Chondrocyte (in vitro differentiated cells): ENCODE measurements at places on chromosomes 7 and 10. TPM values are rescaled to one million over a fixed set of nuclear protein-coding genes. Genes with fewer than 3 reads are reported as not detected.

DNA sequence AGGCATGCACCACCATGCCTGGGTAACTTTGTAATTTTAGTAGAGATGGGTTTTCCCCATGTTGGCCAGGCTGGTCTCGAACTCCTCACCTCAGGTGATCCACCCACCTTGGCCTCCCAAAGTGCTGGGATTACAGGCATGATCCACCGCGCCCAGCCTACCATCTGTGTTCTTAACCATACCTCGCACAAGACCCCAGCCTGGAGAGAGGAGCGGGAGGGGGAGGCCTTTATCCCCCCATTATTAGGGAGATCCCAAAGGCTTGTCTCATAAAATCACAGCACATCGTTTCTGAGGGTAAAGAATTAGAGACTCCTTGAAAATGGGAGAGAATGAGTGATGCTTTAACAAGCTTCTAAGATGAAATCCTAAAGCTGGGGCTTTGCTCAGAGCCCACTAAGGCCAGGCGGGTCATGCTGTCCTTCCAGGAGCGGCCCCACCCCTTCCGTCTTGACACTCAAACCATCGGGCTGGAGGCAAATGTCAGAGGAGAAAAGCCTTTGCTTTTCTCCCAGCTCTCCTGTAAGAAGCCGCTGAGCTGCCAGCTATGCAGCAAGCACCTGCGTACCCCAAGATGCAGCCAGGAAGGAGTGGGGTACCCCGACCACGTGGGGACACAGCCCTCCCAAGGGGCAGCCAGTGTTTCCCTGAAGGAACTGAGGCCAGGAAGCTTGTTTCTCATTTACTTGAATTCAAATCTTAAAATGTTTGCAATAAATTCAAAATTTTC lies 339.7 kb downstream of the PTPRN2 start:
- H3K27ac ChIP-seq, result no peak overlapping the region
- H3K4me3 ChIP-seq, result no peak overlapping the region
- no peaks in the 10 kb centered on the region for H3K4me1 ChIP-seq
- H3K27me3 ChIP-seq, result no peaks in the 10 kb centered on the region
- H3K36me3 ChIP-seq, result no peaks in the 10 kb centered on the region

GRCh38 chr7:86953653-86954336 lies 105.7 kb downstream of the ELAPOR2 start:
- H3K27me3 ChIP-seq, result no peaks in the 10 kb centered on the region
- H3K4me1 ChIP-seq, result peaks cover 11% of the 10 kb centered on the region
- H3K36me3 ChIP-seq, result no peaks in the 10 kb centered on the region
- H3K4me3 ChIP-seq, result no peak overlapping the region
- H3K27ac ChIP-seq, result no peak overlapping the region

DNA sequence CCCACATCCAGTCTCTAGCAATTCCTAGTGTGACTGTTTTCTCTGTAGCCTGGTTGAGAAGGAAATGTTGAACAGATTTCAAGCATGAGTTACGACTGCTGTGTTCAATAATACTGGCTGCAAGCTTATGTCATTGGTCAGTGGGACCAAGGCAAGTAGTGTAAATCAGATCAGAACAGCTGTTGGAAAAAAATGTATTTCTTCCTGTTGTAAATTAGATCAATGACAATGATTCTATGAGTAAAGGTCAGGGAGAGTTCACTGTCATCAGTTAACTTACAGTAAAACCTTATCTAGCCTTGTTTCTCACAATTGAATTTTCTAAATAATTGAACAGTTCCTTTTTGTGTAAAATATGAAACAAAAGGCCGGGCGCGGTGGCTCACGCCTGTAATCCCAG lies 6.7 kb downstream of the OTUD1 start:
- H3K27ac ChIP-seq, result no peak overlapping the region
- DNase-seq, result no peak
- no peak overlapping the region for H3K4me3 ChIP-seq
- H3K27me3 ChIP-seq, result no peaks in the 10 kb centered on the region
- H3K36me3 ChIP-seq, result no peaks in the 10 kb centered on the region

GRCh38 chr7:114109304-114109703 lies 190.5 kb upstream of the PPP1R3A start:
- H3K36me3 ChIP-seq, result no peaks in the 10 kb centered on the region
- peaks cover 42% of the 10 kb centered on the region for H3K4me1 ChIP-seq
- no peaks in the 10 kb centered on the region for H3K27me3 ChIP-seq
- H3K4me3 ChIP-seq, result no peak overlapping the region
- no peak for DNase-seq

The LRRD1 gene
- total RNA-seq, result 0.22 to 0.41 TPM in 2 of 3 replicates, not detected in the other

GRCh38 chr7:18530224-18531179 lies 35.0 kb downstream of the HDAC9 start:
- no peak for DNase-seq
- H3K4me1 ChIP-seq, result peaks cover 12% of the 10 kb centered on the region
- no peak overlapping the region for H3K4me3 ChIP-seq
- no peak overlapping the region for H3K27ac ChIP-seq
- H3K36me3 ChIP-seq, result no peaks in the 10 kb centered on the region
- H3K27me3 ChIP-seq, result no peaks in the 10 kb centered on the region

- no peaks in the 10 kb centered on the region for H3K27me3 ChIP-seq
- peak overlapping the region; percentile 99 for H3K27ac ChIP-seq
- peak overlapping the region; percentile 94 for H3K4me3 ChIP-seq
- DNase-seq, result no peak
Measured at GRCh38 chr7:100865938-100866728, 1.1 kb upstream of the TRIP6 start.

GRCh38 chr7:112892263-112892662 lies 102.1 kb upstream of the TMEM168 start:
- no peak for DNase-seq
- peaks cover 15% of the 10 kb centered on the region for H3K36me3 ChIP-seq
- no peaks in the 10 kb centered on the region for H3K27me3 ChIP-seq
- peaks cover 21% of the 10 kb centered on the region for H3K4me1 ChIP-seq
- H3K4me3 ChIP-seq, result no peak overlapping the region

GRCh38 chr7:151889406-151890354 lies 12.8 kb upstream of the PRKAG2 start:
- peaks cover 2% of the 10 kb centered on the region for H3K4me1 ChIP-seq
- H3K27ac ChIP-seq, result no peak overlapping the region
- H3K36me3 ChIP-seq, result peaks cover 3% of the 10 kb centered on the region
- DNase-seq, result no peak
- no peak overlapping the region for H3K4me3 ChIP-seq
- peaks cover 78% of the 10 kb centered on the region for H3K27me3 ChIP-seq

The KAZALD1 gene
- total RNA-seq, result 18.9 to 43.4 TPM (median 19.8 TPM) in 3 replicates

The PON1 gene
- not detected in 3 replicates for total RNA-seq

The FKBP6 gene
- not detected in 3 replicates for total RNA-seq

GRCh38 chr10:67433276-67433675 lies 262.7 kb downstream of the CTNNA3 start:
- H3K27me3 ChIP-seq, result peaks cover 2% of the 10 kb centered on the region
- no peak overlapping the region for H3K4me3 ChIP-seq
- H3K36me3 ChIP-seq, result peaks cover 2% of the 10 kb centered on the region

- H3K4me3 ChIP-seq, result no peak overlapping the region
- no peaks in the 10 kb centered on the region for H3K27me3 ChIP-seq
- peaks cover 5% of the 10 kb centered on the region for H3K36me3 ChIP-seq
Measured at GRCh38 chr10:97229322-97230015, 43.7 kb upstream of the SLIT1 start.

- peaks cover 8% of the 10 kb centered on the region for H3K27me3 ChIP-seq
- H3K4me3 ChIP-seq, result no peak overlapping the region
- no peak overlapping the region for H3K27ac ChIP-seq
- no peak for DNase-seq
- H3K4me1 ChIP-seq, result peaks cover 9% of the 10 kb centered on the region
Measured at GRCh38 chr7:3156508-3156907, 112.8 kb upstream of the CARD11 start.

GRCh38 chr10:122189185-122189584 lies 81.9 kb upstream of the BTBD16 start:
- no peaks in the 10 kb centered on the region for H3K36me3 ChIP-seq
- H3K4me1 ChIP-seq, result peaks cover 18% of the 10 kb centered on the region
- H3K27ac ChIP-seq, result no peak overlapping the region
- H3K27me3 ChIP-seq, result no peaks in the 10 kb centered on the region

GRCh38 chr10:44316187-44316921 lies 68.5 kb downstream of the CXCL12 start:
- H3K27me3 ChIP-seq, result peaks cover 3% of the 10 kb centered on the region
- H3K27ac ChIP-seq, result no peak overlapping the region
- no peak overlapping the region for H3K4me3 ChIP-seq
- no peak for DNase-seq

The ATOH7 gene
- not detected in 3 replicates for total RNA-seq

DNA sequence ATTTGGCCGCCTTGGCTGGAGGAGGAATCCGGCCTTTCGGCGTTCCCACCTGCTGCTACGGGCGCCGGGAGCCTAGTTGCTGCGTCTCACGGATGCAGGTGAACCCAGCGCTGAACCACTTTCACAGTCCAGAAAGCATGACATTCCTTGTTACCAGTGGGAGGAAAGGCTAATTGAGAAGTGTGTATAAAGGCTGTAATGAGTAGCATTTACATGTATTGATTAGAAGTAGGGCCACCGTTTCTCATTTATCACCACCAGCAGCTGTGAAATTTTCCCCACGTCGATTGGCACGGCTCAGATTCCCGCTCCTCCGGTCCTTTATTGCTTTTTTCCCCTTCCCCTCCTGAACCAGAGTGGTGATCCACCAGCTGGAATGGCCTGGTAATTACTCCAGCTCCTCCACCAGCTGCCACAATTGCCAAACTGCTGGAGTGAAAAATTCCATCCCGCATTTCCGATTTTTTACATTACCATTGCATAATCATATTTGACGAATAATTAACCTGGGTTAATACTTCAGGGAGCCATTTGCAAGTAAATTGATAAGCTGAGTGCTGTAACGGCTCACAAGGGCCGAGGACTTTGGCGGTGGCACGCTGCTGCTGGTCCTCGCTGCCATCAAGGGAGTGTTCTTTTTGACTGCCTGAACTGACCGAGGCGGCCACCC lies 153.3 kb downstream of the POU6F2 start:
- no peak for DNase-seq
- H3K4me1 ChIP-seq, result no peaks in the 10 kb centered on the region

The FZD8 gene
- total RNA-seq, result 86.9 to 163 TPM (median 89.5 TPM) in 3 replicates

DNA sequence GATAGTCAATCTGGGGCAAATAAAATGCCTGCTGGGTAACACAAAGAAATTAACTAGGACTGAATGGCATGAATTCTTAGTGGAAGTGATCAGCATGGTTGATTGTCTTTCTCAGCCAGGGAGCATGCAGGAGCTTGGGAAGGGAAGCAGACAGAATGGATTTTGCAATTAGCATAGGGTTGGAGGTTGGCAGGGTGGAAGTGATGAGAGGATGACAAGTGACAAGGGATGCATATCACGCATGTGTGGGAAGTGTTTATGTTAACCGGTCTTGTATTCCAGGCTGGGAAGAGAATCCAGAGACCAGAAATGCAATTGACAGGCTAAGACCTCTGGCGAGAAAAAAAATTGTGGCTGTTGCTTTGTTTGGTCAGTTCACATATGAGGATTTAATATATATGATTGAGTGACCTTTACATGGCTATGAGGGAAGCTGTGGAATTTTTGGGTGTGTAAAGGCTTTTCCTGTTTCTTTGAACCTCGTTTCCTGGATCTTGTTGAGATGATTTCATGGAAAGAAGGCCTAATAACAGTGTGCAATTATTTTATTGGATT lies 8.3 kb downstream of the MDFIC start:
- no peaks in the 10 kb centered on the region for H3K27me3 ChIP-seq
- DNase-seq, result no peak
- H3K36me3 ChIP-seq, result peaks cover 2% of the 10 kb centered on the region
- peaks cover 4% of the 10 kb centered on the region for H3K4me1 ChIP-seq
- H3K4me3 ChIP-seq, result no peak overlapping the region

The INSIG1 gene
- total RNA-seq, result 21.3 to 33.7 TPM (median 31.8 TPM) in 3 replicates

DNA sequence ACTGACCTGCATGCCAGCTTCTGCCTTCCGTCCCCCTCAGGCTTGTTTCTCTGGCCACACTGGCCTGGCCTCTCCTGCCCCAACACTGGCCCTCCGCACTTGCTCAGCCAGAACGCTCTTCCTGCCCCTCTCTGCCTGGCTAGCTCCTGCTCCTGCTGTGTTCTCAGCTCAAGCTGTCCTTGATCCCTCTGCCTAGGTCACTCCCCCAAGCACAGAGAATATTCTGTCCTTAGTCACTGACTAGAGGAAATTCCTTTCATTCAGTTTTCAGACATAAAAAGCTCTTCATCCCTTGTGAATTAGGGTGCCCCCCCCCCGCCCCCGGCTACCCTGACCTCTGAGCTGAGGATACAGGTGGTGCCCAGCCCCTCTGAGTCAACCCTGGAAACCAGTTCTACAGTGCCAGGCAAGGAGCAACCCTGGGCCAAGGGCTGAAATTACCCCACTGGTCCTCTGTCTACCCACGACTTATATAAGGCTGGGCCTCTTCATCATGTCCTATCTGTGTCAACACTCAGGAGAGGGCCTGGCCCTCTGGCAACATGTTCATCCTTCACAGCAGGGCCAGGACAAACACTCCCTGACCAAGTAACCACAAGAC lies 6.6 kb upstream of the SGPL1 start:
- no peaks in the 10 kb centered on the region for H3K36me3 ChIP-seq
- no peaks in the 10 kb centered on the region for H3K27me3 ChIP-seq
- no peak overlapping the region for H3K4me3 ChIP-seq
- peak overlapping the region; percentile 36 for H3K27ac ChIP-seq
- peaks cover 20% of the 10 kb centered on the region for H3K4me1 ChIP-seq

DNA sequence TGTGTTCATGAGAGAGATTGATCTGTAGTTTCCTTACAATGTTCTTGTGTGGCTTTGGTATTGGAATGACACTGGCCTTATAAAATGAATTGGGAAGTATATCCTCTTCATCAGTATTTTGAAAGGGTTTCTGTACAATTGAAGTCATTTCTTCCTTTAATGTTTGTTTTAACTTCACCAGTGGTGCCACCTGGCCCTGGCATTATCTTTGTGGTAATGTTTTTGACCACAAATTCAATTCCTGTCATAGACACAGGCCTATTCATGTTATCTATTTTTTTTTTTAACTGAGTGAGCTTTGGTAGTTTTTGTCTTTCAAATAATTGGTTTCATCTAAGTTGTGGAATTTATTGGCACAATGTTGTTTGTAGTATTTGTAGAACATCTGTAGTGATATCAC lies 127.7 kb downstream of the CDK14 start:
- H3K4me3 ChIP-seq, result no peak overlapping the region
- DNase-seq, result no peak
- peaks cover 2% of the 10 kb centered on the region for H3K36me3 ChIP-seq
- H3K4me1 ChIP-seq, result peaks cover 90% of the 10 kb centered on the region
- no peak overlapping the region for H3K27ac ChIP-seq

The RBP3 gene
- not detected in 3 replicates for total RNA-seq

DNA sequence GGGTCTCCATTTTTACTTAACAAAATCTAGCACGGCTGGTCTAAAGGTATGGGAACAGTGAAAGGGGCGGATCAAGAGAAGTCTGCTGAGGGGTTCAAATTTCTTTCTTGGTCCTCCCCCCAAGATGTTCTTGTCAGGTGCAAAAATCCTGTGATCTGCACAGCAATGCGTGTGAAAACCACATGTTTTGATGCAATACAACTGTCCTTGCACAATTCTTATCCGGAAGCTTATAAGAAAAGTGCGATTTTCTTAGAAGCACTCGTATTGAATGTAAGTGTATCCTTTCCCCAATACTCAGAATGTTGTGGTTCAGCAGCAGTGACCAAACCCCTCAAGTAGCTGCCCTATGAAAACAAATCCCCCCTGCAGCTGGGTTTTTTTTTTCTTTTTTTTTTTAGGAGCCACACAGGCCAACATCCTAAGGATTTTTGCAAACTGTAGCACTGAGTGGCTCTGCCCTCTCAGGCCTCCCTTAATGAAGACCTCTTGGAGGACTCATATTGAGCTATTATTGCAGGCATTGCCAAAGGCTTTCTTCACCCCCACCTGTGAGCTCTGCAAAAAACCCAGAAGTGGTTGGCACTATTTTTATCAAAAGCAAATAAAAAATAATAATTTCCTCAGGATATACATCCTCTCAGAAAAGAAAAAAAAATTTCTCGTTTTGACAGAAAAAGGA lies 151.9 kb upstream of the ITGB1 start:
- no peak overlapping the region for H3K27ac ChIP-seq
- no peak overlapping the region for H3K4me3 ChIP-seq
- no peak for DNase-seq
- peaks cover 56% of the 10 kb centered on the region for H3K4me1 ChIP-seq

The ZNF365 gene
- total RNA-seq, result 5.2 to 10.9 TPM (median 6.0 TPM) in 3 replicates
